Stimulated activated naive CD4-positive, alpha-beta T cell treated with Interleukin-2 at 50 U/mL for 16 hours (primary cell): ENCODE measurements at places on chromosomes 6 and 20.

DNA sequence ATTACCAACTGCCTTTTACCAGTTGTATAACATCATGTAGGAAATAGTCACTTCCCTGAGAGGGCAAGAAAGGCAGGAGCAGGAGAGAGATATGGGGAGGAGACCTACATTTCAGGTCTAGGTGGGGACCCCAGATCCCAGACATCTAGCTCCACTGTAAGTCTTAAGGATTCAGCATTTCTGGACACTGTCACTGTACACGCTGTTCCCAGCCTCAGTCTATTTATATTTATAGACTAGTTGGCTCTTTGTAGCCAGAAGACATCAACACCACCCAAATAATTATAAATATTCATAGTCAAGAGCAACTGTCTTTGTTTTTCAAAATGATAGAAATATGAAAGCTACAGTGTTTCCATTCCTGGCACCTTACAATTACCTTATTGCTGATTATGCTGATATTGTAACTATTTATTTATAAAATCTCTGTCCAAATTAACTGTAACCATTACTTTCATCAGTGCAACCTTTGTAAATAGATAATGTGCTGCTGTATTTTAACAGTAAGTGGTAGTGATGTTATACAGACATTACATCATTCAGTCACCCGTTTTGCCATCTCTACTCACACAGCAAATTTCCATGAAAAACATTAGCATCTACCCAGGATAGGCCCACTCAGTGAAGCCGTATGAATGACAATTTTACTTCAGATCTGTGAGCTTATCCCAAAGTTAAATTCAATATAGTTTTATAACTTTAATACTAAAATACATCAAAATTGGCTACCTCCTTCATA is 162.8 kb downstream of the PTPRK start:
- no peak for DNase-seq

DNA sequence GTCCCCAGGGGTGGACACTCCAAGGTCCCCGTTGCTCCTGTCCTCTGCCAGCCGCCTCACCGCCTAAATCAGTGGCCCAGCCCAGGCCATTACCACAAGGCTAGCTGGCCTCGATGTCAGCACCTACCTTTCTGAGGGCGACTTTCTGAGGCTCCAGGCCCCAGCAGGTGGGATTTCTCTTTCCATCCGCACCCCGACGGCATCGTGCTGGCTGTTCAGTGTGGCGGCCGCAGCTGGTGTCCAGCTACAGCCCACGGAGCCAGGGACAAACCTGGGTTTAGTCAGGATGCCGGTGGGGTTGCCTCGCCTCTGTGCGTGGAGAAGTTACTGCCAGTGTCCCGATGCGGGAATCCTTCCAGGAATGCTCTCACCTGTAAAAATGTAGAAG is 60.8 kb downstream of the ERMARD start:
- DNase-seq, result no peak

DNA sequence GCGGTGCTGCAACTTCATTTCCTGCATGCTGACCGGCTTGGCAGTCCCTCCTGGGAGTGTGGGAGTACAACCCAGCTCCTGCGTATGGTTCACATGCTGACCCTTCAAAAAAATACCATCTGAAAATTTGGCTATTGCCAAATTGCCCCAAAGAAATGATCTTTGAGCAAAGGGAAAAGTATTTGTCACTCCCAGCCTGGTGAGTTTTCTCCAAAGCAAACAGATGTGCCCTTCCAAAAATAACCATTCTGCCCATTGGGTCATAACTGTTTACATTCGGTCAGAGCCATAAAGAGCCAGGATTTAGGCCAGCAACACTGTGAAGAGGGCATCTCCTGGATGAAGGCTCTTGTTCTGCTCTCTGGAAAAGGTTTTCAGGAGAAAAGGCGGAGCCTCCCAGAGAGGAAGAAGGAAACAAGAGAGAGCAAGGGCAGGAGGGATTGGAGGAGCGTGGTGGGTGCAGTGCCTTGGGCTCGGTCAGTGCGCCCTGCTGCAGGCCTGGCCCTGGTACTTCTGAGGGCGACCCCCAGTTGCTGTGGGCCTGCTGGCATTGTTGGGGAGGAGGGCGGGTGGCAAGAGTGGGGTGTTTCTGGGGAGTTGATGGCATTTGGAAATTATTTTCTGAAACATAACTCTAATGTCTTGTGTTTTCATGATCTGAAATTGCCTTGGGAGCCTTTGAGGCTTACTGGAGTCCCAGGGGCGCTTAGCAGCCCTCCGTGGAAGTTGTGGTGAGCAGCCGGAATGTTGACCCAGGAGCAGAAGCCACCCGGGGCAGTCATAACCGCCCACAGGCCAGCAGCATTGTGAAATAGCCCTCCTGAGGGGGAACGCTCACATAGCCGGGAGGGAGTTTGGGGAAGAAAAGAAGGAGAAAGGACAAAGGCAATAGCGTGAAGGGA is 248.4 kb downstream of the MYLK4 start:
- DNase-seq, result no peak

GRCh38 chr6:118280210-118280609 is 267.9 kb upstream of the PLN start:
- DNase-seq, result no peak

DNA sequence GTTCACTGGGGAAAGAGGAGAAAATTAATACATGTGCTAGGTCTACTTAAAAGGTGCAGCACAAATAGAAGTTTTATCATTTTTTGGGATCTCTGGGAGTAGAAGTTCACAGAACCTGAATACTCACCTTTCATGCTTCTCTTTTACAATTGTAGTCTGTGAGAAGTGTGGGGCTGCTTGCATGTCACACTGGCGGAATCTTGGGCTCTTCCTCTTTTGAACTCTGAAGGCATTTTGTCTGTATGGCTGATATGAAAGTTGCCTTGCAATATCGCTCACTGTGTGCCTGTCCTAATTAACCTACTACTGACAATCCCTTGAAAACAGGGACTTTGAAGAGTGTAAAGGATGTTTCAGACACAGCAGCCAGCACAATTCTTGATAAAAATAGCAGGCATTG is 65.9 kb upstream of the CLDN20 start:
- DNase-seq, result no peak

- no peak for DNase-seq
These were observed 45.6 kb downstream of the DUSP22 start for GRCh38 chr6:337805-338368.

DNA sequence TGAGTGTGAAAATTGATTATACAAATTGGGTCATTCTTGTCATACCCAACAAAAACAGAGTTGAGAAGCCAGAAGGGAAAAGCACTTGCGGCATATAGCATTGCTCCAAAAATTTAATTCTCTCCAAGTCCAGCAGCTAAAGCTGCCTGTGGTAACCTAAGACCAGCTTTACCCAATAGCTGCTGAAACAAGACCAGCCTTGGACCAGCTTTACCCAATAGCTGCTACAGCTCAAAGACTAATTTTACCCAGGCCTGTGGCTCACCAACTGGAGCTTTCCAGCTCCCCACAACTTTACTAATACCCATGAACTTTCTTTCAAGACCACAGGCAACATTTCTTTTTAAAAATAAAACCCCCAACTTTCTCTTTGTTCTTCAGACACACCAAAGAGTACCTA is 32.8 kb upstream of the ZNF133 start:
- DNase-seq, result no peak

DNA sequence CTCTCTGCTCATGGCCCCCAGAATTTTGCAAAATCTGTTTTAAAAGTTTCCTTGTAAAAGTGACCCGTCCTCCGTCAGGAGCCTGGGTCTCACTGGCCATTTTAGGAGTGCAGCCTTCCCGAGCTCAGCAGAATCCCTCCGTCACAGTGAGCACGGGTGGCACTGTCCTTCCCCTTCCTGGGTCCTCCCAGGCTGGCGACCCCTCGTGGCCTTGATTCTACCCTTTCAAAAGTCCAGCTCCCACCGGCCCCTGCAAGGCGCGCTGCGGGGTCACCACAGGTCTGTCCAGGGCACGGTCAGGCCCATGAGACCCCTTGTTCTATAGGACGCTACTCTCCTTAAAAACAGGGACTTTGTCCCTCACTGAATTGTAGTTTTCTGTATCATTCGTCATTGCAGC is 112.7 kb downstream of the PSMB1 start:
- no peak for DNase-seq

- no peak for DNase-seq
These were observed 112.8 kb upstream of the JARID2 start for GRCh38 chr6:15132854-15133670.

- no peak for DNase-seq
These were observed 23.9 kb downstream of the DUSP22 start for GRCh38 chr6:315921-316752.

DNA sequence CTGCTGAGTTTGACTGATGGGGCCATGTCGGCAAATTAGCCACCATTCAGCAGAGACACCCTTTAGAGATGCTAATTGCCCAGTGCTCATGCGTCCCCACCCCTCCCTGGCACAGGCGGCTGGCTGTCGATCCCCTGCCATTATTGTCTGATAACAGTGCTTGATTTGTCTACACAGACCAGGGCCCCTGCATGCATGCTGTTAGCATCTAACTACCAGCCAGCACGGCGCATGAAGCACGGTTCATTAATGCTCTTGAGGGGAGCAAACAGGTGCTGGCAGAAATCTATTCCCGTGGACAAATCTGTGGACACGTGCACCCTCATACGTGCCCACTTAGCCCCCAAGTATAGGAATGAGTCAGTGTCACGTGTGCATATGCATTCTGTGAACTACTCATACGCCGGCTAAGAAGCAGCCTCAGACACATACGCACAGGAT is 32.2 kb downstream of the KCNB1 start:
- DNase-seq, result no peak

- no peak for DNase-seq
These were observed 73.9 kb downstream of the GFOD1 start for GRCh38 chr6:13413466-13413862.

DNA sequence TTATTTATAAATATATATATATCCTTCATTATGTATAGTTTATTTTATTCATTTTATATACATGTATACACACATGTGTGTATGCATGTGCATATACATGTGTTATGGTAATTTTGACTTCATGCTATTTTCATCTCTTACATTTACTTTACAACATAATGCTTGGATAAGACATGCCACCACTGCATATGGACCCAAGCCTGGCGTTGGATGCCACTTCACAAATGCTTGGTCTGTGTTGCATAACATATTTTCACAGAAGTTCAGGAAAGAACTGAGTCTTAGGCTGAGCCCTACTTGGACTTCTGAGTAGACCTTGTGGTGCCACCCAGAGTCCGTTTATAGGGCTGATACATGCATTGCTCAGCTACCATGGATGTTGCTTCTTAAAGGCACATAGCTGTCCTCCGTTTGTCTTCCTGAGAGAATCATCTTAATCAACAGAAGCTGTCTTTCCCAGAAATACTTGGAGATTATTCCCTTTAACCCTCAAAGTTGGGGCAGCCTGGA is 337.8 kb downstream of the BTBD3 start:
- DNase-seq, result no peak

DNA sequence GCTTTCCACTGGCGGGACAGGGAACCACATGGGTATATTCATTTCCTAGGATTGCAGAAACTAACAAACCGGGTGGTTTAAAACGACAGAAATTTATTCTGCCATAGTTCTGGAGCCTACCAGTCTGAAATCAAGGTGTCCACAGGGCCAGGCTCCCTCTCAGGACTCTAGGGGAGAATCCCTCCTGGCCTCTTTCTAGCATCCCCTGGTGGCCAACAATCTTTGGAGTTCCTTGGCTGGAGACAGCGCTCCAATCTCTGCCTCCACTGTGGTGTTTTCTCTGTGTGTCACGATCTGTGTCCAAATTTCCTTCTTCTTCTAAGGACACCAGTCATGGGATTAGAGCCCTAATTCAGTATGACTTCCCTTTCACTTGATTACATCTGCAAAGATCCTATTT is 95.0 kb downstream of the SCML4 start:
- no peak for DNase-seq

DNA sequence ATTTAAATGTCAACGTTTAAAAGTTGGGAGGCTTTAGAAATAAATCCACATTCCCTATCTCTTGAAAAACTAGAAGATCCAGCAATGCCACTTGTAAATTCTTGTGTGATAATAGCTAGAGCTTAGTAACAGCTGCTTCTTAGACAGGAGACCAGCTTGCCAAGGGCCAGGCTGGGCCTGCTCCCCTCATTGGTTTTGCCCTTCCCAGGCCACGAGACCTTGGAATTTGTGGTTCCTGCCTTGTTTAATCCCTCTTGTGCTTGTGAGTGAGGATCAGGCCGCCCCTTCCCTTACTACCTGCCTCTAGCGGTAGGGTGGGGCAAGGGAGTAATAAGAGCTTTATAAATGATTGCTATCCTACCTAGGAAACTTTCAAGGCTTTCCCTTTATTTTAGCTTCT is 363.5 kb downstream of the SYNE1 start:
- DNase-seq, result no peak

DNA sequence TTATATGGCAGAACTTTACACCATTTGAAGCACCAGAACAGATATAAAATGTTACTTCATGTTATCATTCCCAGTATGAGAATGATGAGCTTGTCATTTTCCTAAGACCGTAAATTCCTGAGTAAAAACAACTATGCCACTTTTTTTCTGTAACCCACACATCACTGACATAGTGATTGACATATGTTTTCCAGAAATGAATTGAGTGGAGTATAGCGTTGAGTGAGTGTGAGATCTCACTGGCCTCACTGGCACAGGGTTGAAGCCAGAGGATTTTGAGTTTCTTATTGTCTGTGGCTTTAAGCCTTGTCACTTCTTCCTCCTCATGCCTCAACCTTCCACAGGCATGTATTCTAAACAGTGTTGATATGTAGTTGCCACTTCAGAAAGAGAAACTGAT is 62.3 kb downstream of the PDE7B start:
- no peak for DNase-seq

- no peak for DNase-seq
These were observed 970 bp downstream of the BLTP3A start for GRCh38 chr6:34792605-34793500.

- DNase-seq, result no peak
These were observed 46.4 kb downstream of the MOCS1 start for GRCh38 chr6:39887692-39888450.

- DNase-seq, result no peak
These were observed 489.6 kb downstream of the MMUT start for GRCh38 chr6:48973491-48973890.

DNA sequence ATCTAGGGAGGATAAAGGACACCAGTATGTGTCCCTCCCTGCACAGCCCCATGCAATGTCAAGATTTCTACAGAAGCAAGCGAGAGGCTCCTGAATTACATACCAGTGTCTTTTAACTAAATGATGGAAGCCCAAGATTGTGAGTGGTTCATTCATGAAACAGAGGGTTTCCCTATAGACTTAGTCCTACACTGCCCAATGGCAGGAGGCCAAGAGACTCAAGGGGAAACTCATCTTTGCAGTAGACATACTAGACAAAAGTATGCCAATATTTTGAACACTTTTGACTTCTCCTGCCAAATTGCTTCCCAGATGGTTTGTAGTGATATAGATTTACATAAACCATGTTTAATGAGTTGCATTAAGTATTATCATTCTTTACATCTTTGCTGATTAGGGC is 557.2 kb upstream of the JAG1 start:
- DNase-seq, result no peak

DNA sequence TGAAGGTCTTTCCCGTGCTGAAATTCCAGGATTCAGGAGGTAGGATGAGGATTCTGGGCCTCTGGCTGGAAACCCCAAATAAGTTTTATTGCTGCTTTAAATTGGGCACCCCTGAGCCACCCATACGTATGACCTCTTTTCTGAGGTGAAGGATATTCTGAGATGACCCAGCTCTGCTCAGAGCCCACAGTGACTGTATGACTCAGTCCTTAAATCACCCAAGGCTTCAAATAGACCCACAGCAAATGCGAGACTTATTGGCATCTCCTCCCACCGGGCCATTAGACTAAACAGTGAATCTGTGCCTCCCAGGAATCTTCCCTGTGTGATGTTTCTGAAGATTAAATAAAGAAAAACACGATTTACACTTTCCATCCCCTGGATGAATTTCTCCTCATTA is 9.5 kb downstream of the SIRPG start:
- no peak for DNase-seq
